ENCODE measurements at places on chromosomes 2 and 18.

- DNase-seq = no peak
Observed at GRCh38 chr18:31710826-31711225, 26.4 kb upstream of the B4GALT6 start.

DNA sequence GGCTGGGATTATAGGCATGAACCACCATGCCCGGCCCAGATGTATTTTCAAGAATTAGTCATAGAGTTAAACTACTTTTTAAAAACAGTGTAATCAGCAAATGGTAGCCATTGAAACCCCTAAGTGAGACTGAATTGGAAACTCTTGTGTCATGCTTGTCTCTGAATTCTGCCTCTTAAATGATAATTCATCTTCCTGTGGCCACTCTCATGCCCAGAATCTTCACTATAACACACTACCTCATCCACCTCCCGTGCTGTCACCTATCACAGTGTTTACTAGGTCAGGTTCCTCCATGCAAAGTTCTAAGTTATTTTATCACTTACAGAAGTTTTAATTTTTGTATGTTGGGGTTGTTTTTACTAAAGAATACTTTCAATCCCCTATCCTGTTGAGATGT lies 197.5 kb downstream of the PHLPP1 start:
- no peak for DNase-seq

GRCh38 chr2:207812726-207813080 lies 43.0 kb upstream of the FZD5 start:
- DNase-seq = no peak

GRCh38 chr2:216858312-216858711 lies 1.6 kb downstream of the TNP1 start:
- DNase-seq = no peak

- no peak for DNase-seq
Observed at GRCh38 chr2:152452256-152452973, 117.4 kb downstream of the FMNL2 start.

- DNase-seq = no peak
Observed at GRCh38 chr2:42618972-42619371, 50.5 kb downstream of the MTA3 start.

GRCh38 chr2:237309011-237309410 lies 105.0 kb downstream of the COL6A3 start:
- DNase-seq = no peak
